NCI-H1105 (cell line): ENCODE measurements at places on chromosomes 4 and X.

DNA sequence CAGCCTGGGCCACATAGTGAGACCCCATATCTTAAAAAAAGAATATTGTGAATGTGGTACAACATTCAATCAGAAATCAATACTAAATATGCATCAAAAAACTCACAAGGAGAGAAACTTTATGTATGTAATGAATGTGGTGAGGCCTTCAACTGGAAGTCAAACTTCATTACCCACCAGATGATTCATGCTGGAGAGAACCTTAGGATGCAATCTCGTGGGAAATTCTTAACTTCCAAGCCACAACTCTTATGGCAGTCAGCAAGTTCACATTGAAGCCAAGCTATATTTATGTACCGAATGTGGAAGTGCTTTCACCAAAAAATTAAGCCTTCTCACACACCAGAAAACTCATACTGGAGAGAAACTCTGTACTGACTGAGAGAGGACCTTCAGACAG, 84.5 kb upstream of the UXT start:
- no peak for DNase-seq

- no peak for DNase-seq
These were observed 165.7 kb downstream of the KDR start for GRCh38 chr4:54959651-54960116.

- DNase-seq = no peak
These were observed 36.4 kb upstream of the RBM41 start for GRCh38 chrX:107154787-107155620.

GRCh38 chr4:182483685-182484084, 240.5 kb downstream of the TENM3 start:
- no peak for DNase-seq

- no peak for DNase-seq
These were observed 38.9 kb downstream of the DDX60L start for GRCh38 chr4:168441412-168441811.

DNA sequence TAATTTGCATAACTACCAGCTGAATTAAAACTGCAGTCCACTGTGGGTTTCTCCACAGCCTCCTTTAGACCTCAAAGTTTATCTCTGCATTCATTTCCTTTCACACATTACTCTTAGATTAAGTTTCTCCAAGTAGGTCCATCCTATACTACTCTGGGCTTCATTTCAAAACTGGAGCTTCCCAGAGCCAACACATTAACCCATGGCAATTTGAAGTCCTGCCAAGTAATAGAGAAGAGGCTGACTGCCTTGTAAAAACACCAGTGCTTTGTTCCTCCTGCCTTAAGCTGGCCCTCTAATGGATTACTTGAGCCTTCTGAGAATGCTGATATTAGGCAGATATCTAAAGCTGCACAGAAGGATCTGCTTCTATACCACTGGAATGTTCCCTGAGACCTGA, 997.2 kb upstream of the SLIT2 start:
- no peak for DNase-seq

- no peak for DNase-seq
These were observed 38.9 kb upstream of the PHEX start for GRCh38 chrX:21993265-21993664.
